HTR-8/SVneo (cell line): ENCODE measurements at places on chromosomes 16 and 17.

GRCh38 chr16:3363793-3364192 lies 8.1 kb downstream of the OR2C1 start:
- DNase-seq, result no peak

DNA sequence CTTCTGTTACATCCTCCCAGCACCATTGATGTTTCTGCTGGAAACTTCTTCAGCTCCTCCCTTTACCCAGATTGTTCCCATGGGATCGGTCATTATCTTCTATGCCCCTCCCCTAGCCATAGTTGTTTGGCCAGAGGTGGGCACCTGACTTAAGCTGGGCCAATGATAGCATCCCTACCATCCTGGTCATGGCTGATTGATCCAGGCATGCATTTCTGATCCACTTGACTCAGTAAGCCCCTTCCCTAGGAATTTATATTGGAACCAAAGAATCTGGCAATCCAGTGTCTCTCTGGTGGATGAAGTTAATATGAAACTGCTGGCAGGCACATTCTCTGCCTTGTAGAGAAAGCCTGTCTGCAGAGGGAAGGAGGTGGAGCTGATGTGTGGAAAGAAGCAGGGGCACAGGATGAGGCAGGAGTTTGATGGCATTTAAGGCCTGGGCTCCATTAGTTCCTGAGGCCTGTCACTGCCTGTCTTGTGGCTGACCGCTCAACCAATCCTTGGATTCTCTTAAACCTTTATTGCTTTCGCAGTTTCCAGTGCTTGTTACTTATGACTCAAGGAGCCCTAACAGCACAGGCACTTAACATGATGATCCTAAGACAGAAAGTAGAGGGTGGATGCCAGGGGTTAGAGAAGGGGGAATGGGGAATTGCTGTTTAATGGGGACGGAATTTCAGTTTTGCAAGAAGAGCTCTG lies 152.4 kb downstream of the ABCC12 start:
- DNase-seq, result no peak

- no peak for DNase-seq
Measured at GRCh38 chr16:77570574-77570973, 135.7 kb upstream of the ADAMTS18 start.

DNA sequence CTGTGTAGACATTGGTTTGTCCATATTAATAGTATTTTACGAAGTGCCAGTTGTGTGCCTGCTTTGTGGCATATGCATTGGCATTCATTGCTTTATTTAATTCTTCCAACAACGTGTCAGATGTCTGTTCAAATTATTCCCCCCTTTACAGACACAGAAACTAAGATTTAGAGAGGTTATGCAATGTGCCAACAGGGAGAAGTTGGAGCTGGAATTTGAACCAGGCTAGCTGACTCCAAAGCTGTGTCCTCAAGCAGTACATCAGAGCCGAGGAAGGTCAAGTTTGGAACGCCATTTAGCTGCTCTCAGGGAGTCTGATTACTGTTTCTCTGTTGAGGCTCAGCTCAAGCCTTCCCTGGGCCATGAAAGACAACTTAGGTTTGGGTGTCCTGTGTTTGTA lies 232.3 kb downstream of the WWOX start:
- no peak for DNase-seq

DNA sequence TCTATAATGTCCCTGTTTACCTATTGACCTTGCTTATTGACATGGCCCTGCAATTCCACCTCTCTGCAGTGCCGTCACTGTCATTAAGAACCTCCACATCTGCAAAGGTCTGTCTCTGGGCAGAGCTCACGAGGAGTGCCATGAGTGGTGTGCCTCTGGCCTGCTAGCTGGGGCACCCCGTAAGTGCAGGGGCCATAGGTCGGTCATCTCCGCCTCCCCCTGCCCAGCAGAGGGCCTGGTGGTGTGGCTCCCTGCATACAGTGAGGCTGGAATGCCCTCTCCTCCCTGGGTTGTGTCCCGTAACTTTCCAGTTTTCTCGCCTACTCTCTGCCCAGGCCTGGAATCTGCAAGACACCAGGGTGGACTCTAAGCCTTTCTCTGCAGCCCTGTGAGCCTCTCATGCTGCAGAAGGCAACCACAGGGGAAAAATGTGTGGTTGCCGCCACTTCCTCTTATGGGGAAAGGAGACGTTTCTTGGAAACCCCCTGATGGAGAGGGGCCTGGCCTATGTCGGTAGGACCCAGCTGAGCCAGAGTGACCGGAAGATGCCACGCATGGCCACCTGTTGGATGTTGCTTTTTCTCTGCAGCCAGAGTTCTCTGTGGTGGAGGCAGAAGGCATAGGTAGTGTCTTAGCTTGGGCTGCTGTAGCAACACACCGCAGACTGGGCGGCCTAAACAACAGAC lies 2.7 kb upstream of the SNX20 start:
- DNase-seq, result no peak

- DNase-seq, result no peak
Measured at GRCh38 chr16:11583166-11583565, 3.6 kb downstream of the LITAF start.

- no peak for DNase-seq
Measured at GRCh38 chr16:68368301-68368888, 57.6 kb downstream of the PRMT7 start.

GRCh38 chr16:68724797-68725196 lies 12.3 kb upstream of the CDH1 start:
- no peak for DNase-seq

GRCh38 chr16:49469930-49470451 lies 96.4 kb downstream of the C16orf78 start:
- DNase-seq, result no peak

DNA sequence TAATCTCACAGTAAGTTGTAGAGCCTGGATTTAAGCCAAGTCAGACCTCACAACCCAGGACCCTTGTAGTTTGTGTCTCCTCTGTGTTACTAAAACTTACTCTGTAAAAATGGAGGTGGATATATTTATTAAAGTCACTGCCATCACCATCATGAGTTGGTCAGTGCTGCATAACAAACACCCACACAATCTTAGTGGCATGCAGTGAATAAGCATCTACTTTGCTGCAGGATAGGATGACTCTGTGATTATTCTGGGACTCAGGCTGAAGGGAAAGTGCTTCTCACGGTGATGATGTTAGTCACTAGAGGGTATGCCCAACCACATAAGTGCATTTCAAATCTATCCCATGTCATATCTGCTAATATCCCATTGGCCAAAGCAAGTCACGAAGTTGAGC lies 398.7 kb downstream of the XYLT1 start:
- no peak for DNase-seq

- no peak for DNase-seq
Measured at GRCh38 chr17:49441578-49441977, 26.9 kb upstream of the PHB1 start.

GRCh38 chr17:78736526-78737079 lies 45.5 kb downstream of the CYTH1 start:
- DNase-seq, result no peak

GRCh38 chr16:9258423-9259051 lies 167.1 kb downstream of the HAPSTR1 start:
- DNase-seq, result peak; percentile 35

DNA sequence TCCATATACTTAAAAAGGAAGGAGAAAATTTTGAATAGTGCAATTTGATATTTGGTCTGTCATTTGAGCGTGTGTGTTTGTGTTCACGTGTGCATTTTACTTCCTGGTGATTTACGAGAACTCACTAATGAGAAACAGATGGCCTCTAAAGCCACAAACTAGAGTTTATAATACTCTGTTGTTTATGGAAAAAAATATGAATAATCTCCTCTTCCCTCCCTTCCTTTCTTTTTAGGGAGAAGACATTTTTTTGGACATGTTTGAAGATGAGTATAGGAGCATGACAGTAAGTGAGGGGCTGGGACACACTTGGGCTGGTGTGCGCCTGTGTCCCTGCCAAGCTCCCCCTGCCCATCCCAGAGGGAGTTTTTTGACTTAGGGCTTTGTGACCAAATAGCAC lies 102.7 kb downstream of the CLEC16A start:
- DNase-seq, result peak; percentile 25

DNA sequence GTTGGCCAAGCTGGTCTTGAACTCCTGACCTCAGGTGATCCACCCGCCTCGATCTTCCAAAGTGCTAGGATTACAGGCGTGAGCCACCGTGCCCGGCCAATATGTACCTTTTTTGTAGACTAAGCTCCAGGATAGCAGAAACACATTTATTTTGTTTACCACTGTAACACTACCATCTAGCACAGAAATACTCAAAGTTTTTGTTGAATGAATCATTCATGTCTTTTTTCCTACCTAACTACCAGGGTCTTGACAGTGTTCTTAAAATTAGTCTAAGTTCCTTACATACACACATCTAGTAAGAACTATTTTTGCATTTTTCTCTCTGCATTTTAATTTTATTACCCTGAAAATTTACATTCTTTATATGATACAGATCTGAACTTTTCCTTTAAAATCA lies 44.4 kb downstream of the AKAP10 start:
- peak; percentile 28 for DNase-seq

DNA sequence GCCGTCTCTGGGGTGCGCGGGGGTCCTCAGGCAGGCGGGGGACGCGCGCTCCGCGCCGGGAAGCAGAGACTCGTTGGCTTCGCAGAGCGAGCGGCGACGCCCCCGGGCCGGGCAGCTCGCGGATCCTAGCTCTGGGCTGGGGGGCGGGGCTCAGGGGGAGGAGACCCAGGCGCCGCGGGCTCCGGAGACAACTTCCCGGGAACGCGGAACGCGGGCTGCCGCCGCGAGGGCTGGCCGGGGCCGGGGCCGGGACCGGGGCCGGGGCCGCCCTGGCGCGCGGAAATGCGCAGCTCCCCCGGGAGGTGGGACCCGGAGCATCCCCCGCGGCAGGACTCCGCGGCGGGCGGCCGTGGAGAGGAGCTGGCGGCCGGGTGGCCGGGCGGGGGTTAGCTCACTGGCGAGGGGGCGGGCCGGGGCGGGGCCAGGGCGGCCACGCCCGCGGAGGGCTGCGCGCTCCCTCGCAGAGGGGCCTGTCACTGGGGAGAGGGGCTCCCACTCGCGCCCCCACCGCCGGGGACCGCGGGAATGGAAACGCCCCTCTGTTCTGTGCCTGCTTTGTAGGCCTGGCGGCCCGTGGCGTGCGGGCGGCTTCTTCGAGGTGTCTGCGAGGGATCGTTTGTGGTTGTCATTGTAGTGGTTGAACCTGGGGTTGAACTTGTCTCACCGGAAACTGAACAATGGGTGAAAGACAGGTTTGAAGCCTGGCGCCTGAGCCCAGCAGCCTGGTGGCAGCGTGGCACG lies at the start of gene GAS7:
TSS of gene GAS7 (minus strand) at position 98 of the 741 bp plus-strand sequence.
- DNase-seq, result peak; percentile 68

DNA sequence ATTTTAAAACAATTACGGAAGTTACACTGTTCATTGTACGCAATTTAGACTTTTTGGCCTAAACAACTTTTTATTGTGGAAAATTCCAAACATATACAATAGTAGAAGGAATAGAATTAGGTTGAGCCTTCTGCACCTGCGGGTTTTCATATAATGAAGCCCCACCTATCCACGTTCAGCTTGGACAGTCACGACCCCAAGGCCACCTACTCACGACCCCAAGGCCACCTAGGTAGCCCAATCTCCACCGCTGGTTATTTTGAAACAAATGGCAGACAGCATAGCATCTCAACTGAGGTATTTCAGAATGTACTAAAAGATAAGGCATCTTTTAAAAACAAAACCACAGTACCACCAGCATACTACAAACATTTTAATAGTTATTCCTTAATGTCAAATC lies 631 bp downstream of the NLRC5 start:
- DNase-seq, result no peak

GRCh38 chr17:11369575-11369974 lies 128.6 kb downstream of the SHISA6 start:
- no peak for DNase-seq

- DNase-seq, result no peak
Measured at GRCh38 chr16:50270510-50271147, 4.3 kb downstream of the ADCY7 start.
